ENCODE measurements at places on chromosomes 16 and 17.

- DNase-seq, result no peak
Observed at GRCh38 chr16:66058172-66058691, 308.3 kb upstream of the CDH5 start.

DNA sequence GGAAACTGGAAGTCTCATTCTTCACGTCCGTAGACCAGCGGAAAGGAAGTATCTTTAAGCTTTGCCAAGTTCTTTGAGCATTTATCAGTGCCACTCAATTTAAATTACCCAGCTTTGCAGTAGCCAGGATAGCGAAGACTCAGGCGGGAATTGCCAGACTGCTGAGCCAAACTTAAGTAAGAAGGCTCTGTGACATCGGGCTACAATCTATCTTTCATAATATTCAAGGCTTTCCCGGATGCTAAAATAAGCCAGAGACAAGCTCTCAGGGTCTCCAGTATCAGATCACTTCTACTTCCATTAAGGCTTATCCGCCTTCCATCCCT is 436 bp upstream of the BRIP1 start:
- DNase-seq, result no peak

- DNase-seq, result no peak
Observed at GRCh38 chr17:41975099-41976083, 8.8 kb downstream of the CNP start.

GRCh38 chr16:79805621-79806020 is 205.1 kb upstream of the MAF start:
- no peak for DNase-seq

DNA sequence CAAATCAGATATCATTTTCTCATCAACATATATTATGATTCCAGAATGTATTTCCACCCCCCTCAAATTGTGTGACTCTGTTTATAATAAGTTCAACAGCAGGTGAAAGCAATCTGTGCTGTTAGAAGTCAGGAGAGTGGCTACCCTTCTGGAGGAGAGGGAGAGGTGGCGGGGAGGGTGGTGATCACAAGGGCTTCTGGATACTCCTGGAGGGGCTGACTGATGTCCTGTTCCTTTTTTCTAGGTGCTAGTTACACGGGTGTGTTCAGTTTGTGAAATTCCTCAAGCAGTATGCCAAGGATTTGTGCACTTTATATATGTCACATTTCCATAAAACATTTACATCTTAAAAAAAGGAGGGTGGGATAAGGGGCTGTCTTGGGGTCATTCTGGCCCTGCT is 119.1 kb downstream of the IRF8 start:
- DNase-seq, result no peak

DNA sequence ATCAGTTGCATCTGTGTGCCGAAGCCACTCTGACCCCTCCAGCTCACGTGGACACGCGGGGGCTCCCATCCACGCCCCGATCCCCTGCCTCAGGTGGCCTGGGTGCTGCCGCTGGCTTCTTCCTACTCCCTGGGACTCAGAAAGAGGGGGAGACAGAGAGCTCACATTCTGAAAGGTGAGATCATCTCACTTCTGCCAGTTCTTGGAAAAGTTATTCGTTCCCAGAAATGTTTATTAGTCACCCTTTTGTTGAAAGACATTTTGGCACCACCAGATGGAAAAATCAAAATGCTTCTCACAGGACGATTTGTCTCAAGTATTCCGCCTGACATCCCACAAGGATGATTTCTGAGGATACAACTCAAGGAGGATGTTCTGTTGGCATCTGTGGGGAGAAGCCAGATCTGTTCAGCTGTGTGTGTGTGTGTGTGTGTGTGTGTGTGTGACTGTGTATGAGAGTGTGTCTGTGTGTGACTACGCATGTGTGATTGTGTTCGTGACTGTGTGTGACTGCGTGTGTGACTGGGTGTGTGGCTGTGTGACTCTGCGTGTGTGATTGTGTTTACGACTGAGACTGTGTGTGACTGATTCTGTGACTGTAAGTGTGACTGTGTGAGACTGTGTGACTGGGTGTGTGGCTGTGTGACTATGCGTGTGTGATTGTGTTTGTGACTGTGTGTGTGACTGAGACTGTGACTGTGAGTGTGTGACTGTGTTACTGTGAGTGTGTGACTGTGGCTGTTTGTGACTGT is 207.3 kb downstream of the NTN1 start:
- DNase-seq, result no peak

DNA sequence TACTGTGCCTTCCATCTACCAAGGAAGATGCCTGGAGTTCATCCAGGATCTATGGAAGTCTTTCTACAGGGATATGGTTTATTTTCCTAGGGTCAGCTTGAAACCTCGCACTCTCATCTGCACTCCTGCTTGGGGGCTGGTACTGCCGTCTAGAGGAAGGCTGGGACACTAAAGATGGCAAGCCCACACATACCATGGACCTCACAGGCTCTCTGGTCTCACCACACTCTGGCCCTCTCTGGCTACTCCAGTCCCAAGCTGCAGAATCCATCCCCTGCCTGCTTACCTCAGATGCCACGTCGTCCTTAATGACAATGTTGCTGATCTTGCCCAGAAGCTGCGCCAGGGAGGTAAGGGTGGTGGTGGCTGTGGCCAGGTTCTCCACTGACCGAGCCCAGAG is 2.1 kb upstream of the UNC119 start:
- DNase-seq, result no peak

DNA sequence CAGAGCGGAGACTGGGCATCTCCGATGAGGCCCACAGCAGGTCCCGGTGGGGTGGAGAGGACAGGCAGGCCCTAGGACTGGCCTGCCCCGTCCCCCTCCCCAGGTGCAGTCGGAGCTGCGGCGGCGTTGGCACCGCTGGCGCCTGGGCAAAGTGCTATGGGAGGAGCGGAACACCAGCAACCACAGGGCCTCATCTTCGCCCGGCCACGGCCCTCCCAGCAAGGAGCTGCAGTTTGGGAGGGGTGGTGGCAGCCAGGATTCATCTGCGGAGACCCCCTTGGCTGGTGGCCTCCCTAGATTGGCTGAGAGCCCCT is 9.4 kb downstream of the GCGR start:
- no peak for DNase-seq

DNA sequence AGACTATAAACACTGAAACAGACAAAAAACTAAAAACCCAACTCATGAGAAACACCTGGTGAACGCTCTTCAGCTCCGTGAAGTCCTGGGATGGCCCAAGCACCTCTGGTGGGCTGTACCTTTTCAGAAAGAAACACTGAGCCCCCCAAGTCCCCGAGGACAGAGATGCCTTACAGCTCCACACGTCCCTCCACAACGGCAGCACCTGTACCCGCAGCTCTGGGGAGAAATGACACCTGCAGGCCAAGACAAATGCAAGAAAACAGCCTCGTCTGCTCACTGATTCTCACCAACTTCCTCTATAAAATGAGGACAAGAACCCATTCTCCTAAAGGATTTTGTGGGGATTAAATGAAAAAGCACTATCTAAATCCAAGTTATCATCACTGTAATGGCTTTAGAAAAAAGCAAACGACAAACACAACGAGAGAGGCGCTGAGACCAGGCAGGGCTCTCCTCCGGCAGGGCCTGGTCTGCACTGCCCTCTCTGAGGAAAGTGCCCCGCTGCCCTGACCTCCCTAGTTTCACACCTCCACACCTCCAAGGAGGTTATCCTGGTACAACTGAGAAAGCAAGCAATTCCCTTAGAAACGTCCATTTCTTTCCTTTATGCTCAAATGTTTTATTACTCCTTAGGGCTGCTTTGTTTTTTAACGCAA is 114.9 kb downstream of the ZNF778 start:
- no peak for DNase-seq

DNA sequence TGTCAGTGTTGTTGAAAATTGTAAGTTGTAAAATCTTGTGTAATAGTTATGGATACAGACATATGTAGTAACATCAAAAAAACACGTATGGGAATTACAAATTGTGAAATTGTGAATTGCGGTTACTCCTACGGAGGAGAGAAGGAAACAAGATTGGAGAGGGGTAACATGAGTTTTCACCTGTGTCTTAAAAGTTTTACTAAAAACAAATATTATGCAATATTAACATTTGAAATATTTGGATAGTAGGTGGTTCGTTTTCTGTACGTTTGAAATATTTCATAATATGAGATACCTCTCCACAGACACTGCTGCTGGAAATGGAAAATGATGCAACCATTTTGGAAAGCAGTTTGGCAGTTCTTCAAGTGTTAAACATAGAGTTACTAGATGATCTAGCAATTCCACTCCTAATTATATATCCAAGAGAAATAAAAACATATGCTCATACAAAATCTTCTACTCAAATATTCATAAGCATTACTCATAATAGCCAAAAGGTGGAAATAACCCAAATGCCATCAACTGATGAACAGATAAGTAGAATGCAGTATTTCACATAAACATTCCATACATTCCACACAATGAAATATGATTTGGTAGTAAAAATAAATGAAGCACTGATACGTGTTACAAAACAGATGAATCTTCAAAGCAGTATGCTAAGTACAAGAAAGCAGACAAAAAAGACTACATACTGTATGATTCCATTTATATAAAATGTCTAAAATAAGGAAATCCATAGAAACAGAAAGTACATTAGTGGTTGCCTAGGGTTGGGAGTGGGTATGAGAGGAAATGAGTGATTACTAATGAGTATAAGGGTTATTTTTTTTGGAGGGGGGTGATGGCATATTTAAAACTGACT is 40.7 kb upstream of the ABCA10 start:
- DNase-seq, result no peak

DNA sequence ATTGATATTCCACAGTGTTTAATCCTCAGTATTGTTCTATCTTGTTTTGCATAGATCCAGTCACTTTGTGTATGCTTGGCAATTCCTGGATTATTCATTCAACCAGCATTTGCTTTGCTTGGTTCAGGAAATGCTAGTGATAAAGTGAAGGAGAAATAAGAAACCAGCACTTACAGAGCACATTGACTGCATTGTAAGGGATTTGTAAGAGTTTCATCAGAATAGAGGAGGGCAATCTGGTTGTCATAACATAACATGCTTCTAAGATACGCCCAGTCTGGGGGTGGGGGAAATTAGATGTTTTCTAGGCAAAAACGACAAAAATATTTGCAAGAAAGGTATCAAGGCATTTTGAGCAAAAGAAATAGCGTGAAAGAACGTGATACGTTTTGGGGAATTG is 40.4 kb downstream of the TNRC6A start:
- DNase-seq, result no peak

DNA sequence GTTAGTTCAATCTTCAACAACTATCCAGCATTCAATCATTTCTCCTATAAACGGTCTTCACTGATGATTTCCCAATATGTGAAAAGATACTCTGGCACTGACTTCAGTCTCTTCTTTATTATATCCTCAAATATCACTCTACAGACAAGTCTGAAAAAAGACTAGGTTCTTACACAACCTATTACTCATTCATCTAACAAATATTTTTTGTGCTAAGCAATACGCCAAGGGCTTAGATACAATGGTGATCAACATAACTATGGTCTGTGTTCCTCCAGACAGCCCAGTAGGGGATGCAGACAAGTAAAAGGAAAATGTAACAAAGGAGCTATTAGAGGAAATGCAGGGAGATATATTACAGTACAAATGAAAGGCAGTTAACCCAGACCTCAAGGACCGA is 63.9 kb downstream of the MYO1D start:
- no peak for DNase-seq

GRCh38 chr16:79618692-79619050 is 18.1 kb upstream of the MAF start:
- DNase-seq, result no peak

GRCh38 chr16:46850619-46851555 is 19.9 kb upstream of the C16orf87 start:
- no peak for DNase-seq

DNA sequence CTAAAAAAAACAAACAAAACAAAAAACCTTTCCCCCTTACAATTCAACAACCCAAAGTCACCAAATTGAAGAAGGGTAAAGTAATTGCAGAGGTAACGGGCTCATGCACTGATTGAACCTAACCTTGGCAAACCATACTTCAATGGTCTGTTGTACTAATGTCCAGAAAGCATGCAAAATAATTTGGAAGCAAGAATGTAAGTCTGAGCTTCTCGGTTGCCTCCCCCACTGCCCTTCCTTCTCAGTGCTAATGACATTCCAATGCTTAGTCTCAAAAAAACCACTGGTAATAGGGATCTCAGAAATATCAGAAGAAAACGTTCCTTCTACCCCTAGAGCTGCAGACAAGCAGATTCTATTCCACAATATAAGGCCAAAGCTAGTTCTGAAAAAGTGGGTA is 15.8 kb downstream of the KRABD2 start:
- no peak for DNase-seq

- no peak for DNase-seq
Observed at GRCh38 chr17:7346761-7347614, 5.0 kb upstream of the KCTD11 start.

DNA sequence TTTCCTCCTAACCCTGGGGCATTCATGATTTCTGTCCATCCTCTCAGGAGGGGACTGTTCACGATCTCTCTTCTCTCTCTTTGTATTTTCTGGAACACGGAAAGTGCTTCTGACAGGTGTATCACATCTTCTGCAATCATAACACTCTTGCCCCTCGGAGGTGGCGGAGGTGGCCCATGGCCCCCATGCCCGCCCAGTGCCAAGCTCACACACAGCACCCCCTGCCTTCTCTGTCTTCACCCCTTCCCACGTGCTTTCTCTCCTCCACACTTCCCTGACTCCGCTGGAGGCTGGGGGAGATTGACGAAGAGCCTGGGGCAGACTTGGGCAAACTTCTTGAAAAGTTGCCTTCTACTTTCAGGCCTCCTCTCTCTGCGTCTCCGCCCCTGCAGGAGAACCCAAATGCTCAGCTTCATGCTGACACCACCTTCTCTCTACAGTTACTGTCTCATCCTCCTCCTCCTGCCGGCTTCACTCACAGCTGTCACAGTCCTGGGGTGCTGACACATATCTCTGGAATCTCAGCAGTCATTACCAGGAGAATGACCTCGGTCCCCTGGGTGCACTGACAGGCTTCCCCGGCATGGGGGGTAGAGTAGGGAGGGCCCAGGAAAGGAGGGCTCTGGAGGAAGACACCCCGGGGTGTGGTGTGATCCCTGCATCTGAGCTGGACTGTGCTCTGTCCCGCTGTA is 127.1 kb downstream of the ENGASE start:
- no peak for DNase-seq

GRCh38 chr16:88047462-88047861 is 96.2 kb downstream of the BANP start:
- no peak for DNase-seq

DNA sequence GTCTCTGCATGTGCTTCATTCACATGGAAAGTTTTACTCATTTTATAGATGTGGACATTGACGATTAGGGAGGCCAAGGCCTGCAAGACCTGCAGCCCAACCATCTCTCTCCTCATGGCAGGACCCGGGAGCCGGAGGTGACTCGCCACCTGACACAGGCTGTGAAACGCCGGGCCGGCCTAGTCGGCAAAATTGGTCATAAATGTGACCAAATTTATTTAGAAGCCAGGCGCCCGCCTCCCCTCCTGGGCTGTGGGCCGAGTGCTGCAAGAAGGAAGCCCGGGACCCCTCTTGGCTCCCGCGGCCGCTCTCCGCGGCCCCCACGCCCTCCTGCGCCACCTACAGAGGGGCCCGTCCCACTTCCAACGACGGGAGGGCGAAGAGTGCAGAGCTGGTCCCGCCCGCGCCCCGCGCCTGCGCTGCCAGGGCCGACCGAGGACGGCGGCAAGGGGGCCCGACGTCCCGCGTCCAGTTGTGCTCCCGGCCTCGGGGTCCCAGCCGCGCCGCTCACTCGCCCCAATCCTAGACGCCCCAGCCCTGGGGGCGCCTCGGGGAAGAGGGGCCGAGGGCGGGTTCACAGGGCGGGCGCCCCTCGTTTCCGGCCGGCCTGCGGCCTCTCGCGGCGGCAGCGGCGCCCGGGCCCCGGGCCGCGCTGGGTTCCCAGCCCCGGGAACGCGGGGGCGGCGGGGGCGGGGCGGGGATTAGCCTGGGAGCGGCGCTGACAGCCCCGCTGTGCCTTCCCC is 47.5 kb downstream of the WNT3 start:
- DNase-seq, result no peak

GRCh38 chr17:36850790-36851189 is 86.5 kb upstream of the LHX1 start:
- DNase-seq, result no peak

Measured in T-helper 1 cell (primary cell).